Fibroblast of mammary gland (primary cell): ENCODE measurements at places on chromosomes 2 and 18.

DNA sequence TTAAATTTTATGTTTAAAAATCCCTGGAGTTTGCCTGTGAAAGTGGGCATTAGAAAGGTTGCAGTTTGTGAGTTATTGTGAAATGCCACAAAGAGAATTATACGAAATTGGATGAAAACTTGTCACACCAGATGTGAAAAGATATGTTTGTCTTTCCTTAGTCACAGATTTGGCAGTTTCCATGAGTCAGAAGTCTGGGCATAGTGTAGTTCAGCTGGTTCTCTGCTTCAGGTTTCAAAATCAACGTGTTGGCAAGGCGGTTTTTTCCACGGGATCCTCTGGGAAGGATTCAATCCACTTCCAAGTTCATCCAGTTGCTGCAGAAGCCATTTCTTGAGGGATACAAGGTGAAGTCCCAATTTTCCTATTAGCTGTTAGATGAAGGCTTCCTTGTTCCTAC, 658.0 kb upstream of the CDH2 start:
- DNase-seq, result peak; percentile 84

DNA sequence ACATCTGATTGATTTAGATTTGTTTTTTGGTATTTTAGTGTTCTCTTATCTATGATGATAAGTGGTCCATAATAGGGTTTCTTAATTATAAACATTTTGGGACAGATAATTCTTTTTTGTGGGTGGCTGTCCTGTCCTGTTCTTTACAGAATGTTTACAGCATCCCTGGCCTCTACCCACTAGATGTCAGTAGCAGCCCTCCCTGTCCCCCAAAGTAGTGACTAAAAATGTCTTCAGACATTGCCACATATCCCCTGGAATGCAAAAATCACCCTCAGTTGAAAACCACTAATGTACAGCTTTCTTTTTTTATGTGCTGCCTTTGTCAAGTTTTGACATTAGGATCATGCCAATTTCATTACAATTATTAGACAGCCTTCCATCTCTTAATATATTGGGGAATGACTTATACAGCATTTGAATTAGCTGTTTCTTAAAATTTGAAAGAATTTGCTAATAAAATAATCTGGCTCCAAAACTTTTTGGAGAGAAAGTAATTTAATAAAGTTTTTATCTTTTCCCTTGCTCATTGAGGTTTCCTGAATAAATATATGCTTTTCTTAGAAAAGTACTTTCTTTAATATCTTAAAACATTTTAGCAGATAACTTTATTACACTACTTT, 19.5 kb downstream of the WIPF1 start:
- DNase-seq, result peak; percentile 74

DNA sequence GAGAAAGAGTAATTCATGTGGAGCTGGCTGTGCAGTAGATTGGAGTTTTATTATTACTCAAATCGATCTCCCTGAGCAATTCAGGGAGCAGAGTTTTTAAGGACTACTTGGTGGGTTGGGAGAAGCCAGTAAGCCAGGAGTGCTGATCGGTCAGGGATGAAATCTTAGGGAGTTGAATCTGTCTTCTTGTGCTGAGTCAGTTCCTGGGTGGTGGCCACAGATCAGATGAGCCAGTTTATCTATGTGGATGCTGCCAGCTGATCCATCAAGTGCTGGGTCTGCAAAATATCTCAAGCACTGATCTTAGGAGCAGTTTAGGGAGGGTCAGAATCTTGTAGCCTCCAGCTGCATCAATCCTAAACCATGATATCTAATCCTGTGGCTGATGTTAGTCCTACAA, 17.0 kb upstream of the UGT1A8 start:
- DNase-seq, result peak; percentile 3

GRCh38 chr2:197324801-197325200, 14.2 kb upstream of the ANKRD44 start:
- no peak for DNase-seq

DNA sequence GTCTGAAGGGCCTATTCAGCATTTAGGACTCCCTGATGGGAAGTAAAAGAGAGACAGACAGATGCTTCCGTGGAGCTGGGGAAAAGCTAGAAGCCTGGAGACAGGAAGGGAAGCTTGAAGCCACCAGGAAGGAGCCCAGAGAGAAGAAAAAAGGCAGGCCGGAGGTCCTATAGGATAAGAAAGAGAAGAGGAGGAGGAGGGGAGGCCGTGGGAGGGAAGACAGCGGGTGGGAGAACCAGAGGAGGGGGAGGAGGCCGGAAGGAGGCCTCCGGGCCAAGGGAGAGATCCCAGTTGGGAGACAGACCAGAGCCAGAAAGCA, 107.1 kb upstream of the PKDCC start:
- DNase-seq, result no peak

GRCh38 chr2:191571163-191571769, 106.7 kb upstream of the NABP1 start:
- DNase-seq, result peak; percentile 79

- DNase-seq, result peak; percentile 25
Measured at GRCh38 chr18:55047546-55047945, 88.3 kb upstream of the CCDC68 start.

GRCh38 chr2:152036611-152037469, 62.0 kb downstream of the CACNB4 start:
- DNase-seq, result peak; percentile 78

GRCh38 chr2:78077633-78078032, 555.5 kb upstream of the LRRTM4 start:
- no peak for DNase-seq

GRCh38 chr2:125615438-125615837, 1040.5 kb upstream of the GYPC start:
- DNase-seq, result no peak

- no peak for DNase-seq
Measured at GRCh38 chr2:56806924-56807323, 623.1 kb downstream of the CCDC85A start.

DNA sequence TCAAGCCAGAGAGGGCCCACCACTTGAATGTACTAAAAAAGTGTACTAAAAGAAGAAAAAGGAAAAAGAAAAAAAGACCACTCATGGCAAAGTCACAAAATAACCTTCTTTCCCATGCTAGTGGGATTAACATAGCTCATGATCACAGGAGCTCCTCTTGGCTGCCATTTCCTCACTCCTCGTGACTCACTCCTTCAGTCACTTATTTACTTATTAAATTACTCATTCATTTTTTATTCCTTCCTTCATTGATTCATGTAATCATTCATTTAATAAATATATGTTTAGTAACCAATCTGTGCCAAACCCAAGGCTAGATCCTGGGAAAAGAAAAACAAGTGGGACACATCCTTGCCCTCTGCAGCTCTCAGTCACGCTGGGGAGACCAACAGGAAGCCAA, 300.5 kb downstream of the INSIG2 start:
- DNase-seq, result peak; percentile 94
